Hepatocyte (in vitro differentiated cells): ENCODE measurements at places on chromosomes 3 and 15. TPM values are rescaled to one million over a fixed set of nuclear protein-coding genes. Genes with fewer than 3 reads are reported as not detected.

DNA sequence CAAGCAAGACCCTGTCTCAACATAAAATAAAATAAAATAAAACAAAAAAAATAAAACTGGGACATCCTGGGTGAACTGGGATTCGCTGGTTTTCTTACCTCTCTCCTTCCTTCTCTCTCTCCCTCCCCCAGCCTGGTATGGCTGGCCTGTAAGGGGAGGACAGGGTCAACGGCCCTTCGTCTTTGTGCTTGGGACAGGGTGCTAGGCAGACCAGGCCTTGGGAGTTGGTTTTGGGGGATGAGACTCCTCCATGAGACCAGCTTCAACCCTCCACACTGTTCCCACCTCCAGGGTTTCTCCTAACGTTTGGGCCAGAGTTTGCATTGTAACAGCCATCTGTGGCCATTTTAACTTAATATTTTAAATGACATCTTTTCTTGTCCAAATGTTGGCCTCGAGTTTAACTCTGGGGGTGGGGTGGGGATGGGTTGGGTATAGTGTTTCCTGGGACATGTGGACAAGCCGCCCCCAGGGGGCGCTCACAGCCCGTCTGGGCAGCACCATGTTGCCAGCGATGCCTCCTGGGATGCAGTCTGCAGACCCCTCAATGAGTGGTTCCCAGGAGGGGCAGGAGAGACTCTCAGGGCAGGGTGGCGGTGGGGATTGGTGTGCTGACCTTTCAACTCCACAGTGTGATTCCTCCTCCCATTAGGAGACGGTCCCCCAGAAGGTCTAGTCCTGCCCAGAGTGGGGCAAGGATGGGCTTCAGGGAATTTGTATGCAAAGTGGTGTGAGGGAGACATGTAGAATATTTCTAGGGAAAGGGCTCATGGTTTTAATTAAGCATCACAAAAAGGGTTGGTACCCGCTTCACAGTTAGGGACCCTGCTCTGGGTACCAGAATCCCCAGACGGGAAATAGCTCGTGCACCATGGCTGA lies 37.7 kb upstream of the LCTL start:
- DNase-seq, result peak; percentile 87

DNA sequence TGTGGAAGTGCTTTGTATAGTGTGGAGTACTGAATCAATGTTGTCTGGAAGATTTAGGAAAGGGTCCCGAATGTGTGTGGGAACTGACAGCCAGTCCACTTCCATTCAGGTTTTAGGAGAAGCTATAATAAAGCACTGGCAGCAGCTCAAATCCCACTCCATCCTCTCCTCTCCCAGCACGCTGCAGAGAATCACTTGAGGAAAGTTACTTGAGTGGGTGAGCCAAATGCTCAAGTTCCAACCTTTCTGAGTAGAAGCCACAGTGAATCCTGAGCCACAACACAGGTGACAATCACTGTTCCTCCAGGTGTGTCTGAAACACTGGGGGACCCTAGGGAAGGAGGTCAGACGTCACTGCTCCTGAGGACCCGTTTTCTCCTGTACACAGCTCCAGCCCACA lies 106.5 kb downstream of the TIGIT start:
- DNase-seq, result no peak

DNA sequence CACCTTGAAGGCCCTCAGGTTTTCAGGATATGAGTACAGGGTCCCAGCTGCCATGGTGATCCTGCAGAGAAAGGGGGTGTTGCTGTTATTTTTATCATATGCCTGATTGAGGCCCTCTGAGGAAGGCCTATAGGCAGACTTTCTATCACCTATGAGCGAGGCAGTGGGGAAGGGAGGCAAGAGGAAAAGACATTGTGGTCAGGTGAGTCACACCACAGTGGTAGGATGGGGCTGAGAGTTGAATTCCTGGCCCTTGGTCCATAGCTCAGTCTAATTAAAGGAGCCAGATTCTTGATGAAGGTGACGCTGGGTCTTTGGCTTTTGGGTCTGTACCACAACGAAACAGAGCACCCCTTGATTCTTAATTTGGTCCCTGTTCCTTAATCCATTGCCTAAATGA lies 72.7 kb downstream of the ZNF621 start:
- no peak for DNase-seq

- DNase-seq, result no peak
Observed at GRCh38 chr3:177426878-177427495, 229.7 kb upstream of the TBL1XR1 start.

GRCh38 chr3:36964817-36965216 lies 20.0 kb upstream of the TRANK1 start:
- no peak for DNase-seq

GRCh38 chr3:27340534-27340933 lies 28.6 kb downstream of the NEK10 start:
- no peak for DNase-seq

DNA sequence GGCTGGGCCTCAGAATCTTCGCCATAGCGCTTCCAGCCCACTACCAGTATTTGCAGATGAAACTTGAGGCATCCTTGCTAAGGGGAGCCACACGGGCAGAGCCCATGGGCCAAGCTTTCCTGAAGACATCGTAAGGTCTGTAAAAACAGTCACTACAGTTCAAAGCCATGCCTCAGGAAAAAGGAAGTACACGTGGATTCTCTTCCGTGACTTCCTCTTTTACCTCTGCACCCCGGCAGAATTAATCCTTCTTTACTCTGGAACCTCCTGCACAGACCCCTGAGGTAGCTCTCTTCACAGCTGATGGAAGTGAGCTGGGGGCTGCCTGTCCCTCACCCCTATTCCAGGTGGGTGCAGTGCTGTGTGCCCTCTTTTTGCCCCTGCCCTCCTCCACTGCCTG lies 129.2 kb downstream of the CHDH start:
- DNase-seq, result no peak

GRCh38 chr15:60353245-60353920 lies 44.4 kb downstream of the ANXA2 start:
- DNase-seq, result no peak

- no peak for DNase-seq
Observed at GRCh38 chr3:126380011-126380768, 14.5 kb upstream of the CFAP100 start.

DNA sequence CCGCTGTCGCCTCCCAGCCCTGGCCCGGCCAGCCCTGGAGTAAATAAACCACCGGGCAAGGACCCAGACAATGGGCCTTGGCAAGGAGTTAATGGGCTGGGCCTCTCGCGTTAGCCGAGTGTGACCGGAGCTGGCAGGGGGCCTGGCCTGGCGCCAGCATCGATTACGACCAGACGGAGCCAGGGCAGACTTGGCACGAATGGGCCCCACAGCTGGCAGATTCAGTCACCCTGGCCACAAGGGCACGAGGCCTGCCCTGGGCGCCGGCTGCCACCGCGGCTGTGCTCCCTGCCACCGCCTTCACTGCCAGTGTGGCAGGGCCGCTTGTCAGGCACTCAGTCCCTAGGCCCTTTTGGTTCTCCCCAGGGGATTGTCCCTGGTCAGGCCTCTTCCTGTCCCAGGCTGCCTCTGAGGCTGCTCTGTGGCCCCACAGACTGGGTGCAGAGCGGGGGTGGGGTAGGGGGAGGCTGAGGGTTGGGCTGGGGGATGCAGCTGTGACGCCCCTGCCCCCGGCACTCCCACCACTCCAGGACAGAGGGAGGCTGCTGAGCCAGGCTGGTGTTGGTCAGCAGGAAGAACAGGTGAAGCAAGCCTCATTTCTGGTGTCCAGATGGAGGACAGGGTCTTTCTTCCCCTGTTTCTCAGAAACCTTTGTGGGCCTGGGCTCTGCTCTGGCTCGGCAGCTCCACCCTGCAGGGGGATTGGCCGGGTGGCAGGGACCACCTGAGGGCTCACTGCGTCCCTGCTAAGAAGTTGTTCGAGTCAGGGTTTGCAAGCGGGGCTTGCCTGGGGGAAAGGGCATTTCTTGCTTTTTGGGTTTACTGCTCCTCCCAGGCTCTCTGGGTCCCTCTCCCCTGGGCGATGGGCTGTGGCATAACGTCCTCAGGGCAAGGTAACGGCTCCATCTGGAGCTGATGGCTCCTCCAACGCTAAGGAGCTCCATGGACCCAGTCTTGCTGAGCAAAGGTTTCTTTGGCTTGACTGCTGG lies 30.5 kb upstream of the SRP14 start:
- peak; percentile 77 for DNase-seq

GRCh38 chr3:102736975-102737304 lies 302.1 kb downstream of the ZPLD1 start:
- DNase-seq, result no peak

Gene CLRN1
- not detected in 2 replicates for polyA plus RNA-seq

Gene NR2E3
- polyA plus RNA-seq, result 0.36 and 0.40 TPM in 2 replicates

Gene PAQR9
- polyA plus RNA-seq, result 1.3 and 3.8 TPM in 2 replicates

Gene GOLGA8T
- polyA plus RNA-seq, result not detected in 2 replicates

Gene CFAP161
- 0.81 TPM in 1 of 2 replicates, not detected in the other for polyA plus RNA-seq
